ENCODE measurements at places on chromosomes 4 and X. TPM values are rescaled to one million over a fixed set of nuclear protein-coding genes. Genes with fewer than 3 reads are reported as not detected.

- H3K36me3 ChIP-seq: 0 out of 2 replicates have a peak, but pooled peaks cover 5% of the 10 kb centered on the region
- peak overlapping the region; percentile 91 for H3K4me3 ChIP-seq
Observed at GRCh38 chrX:24026432-24026831, 554 bp downstream of the KLHL15 start.

DNA sequence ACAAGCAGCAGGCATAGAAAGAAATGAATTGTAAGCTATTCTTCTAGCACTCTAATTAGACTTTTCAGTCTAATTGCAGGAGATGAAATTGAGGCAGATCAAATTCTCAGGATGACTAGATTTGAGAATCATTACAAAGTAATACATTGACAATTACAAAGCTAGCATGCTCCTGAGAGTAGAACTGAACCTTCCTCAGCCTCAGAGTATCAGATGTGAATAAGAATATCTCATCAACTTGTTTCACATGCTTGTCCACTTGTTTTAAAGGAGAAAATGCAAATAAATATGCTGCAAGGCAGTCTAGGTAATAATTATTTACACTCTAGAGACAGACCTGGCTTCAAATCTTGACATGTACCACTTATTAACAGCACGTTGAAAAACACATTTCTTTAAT is 491.0 kb upstream of the MAGEB2 start:
- peaks cover 2% of the 10 kb centered on the region for H3K27me3 ChIP-seq
- H3K36me3 ChIP-seq: no peaks in the 10 kb centered on the region
- no peak for DNase-seq
- H3K4me3 ChIP-seq: no peak overlapping the region
- H3K4me1 ChIP-seq: no peaks in the 10 kb centered on the region
- no peak overlapping the region for H3K27ac ChIP-seq

SPINK2 gene
- total RNA-seq: not detected

DNA sequence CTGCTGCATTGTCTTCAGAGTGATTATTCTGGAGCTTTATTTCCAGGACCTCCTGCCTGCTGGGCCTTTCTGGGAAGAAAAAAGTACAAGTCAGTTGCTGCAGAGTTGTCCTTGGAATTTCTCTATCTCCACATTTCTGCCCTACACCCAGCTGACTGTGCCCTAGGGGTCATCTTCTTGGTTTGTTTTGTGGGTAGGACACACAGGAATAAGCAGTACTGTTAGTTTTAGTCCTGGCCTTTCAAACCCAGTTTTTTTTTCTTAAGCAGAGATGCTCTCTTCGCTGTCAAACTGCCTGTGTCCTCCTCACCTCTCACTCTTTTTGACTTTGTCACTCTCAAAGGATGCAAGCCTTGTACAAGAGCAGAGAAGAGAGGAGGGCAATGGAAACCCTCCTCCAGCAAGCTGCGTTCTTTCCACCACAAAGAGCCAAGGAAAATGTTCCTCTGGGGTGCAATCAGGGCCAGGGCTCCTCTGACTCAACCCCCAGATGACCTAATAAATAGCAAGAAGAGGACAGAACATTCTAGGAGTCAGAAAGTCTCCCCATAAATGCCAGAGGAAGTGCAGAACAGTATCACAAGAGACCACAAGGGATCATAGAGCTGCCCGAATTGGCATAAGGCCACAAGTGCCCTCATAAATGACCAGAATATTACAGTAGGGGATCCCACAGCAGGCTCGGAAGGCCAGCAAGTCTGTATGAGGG is 186.2 kb downstream of the RCHY1 start:
- no peak overlapping the region for H3K27ac ChIP-seq
- H3K4me3 ChIP-seq: no peak overlapping the region
- no peaks in the 10 kb centered on the region for H3K27me3 ChIP-seq
- no peak for DNase-seq
- H3K36me3 ChIP-seq: no peaks in the 10 kb centered on the region

DNA sequence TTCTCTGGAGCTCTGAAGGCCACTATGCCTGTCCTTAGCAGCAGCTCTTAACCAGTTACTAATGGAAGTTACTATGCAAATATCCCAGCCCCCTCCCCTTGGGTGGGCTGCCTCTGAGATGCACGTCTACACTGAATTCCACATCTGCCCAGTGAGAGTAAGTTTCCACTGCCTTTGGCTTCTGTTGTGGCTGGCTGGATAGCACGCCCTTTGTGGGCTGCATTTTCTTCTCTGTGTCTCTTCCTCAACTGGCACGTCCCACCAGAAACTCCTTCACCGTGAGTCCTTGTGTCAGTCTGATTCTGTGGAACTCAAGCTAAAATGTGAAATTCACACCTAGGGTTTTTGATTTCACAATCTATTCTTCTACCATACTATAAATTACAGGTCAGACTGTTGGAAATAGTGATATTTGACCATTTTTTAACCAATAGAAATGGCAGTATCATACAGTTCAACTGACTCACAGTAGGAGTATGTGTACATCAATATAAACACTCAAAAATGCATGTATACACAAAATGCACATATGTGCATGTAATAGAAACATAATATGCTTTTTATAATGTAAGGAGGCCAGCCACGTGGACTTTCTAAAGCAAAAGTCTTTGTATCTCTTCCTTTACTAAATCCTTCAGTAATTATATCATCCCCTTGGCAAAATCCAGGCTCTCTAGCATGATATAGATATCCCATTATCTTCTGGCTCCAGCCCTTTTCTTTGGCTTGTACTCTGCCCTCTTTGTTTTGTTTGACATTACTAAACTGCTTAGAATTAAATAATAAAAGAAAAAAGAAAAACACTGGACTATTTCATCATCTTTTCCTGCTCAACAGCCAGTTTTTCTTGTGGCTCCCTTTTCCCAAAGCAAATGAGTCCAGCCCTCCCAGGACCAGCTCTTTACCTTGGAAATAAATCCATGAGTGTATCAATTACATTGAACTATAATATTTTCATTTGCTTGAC is 33.2 kb upstream of the LDB2 start:
- no peaks in the 10 kb centered on the region for H3K27me3 ChIP-seq
- no peak overlapping the region for H3K27ac ChIP-seq
- no peak for DNase-seq
- no peak overlapping the region for H3K4me3 ChIP-seq
- no peaks in the 10 kb centered on the region for H3K36me3 ChIP-seq

CXCL5 gene
- not detected for total RNA-seq

DNA sequence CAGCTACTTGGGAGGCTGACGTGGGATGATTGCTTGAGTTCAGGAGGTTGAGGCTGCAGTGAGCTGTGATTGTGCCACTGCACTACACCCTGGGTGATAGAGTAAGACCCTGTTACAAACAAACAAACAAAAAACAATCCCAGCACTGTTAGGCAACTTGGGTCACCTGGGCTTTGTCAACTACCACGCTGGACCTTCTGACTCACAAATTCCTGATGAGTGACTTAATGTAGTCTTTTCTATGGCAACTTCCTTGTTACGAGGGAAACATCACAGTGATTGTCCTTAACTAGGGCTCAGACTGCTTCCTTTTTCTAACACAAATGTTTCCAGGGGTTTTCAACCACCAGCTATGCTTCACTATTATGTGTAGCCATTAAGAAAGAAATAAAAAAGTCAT is 128.8 kb upstream of the GPC4 start:
- H3K36me3 ChIP-seq: no peaks in the 10 kb centered on the region
- H3K4me3 ChIP-seq: no peak overlapping the region
- DNase-seq: no peak
- no peaks in the 10 kb centered on the region for H3K4me1 ChIP-seq
- no peaks in the 10 kb centered on the region for H3K27me3 ChIP-seq

SOWAHB gene
- total RNA-seq: 0.09 TPM

GRCh38 chr4:68630371-68630770 is 40.1 kb downstream of the UGT2B15 start:
- no peak overlapping the region for H3K27ac ChIP-seq
- DNase-seq: no peak
- no peak overlapping the region for H3K4me3 ChIP-seq

- no peak overlapping the region for H3K27ac ChIP-seq
- DNase-seq: no peak
- H3K4me1 ChIP-seq: no peaks in the 10 kb centered on the region
- H3K4me3 ChIP-seq: no peak overlapping the region
- H3K36me3 ChIP-seq: no peaks in the 10 kb centered on the region
Observed at GRCh38 chr4:15963576-15963975, 601 bp upstream of the FGFBP2 start.

GRCh38 chr4:121777625-121778024 is 12.7 kb upstream of the SMIM43 start:
- H3K27me3 ChIP-seq: peaks cover 1% of the 10 kb centered on the region
- H3K4me1 ChIP-seq: peaks cover 32% of the 10 kb centered on the region
- no peak overlapping the region for H3K27ac ChIP-seq
- no peak overlapping the region for H3K4me3 ChIP-seq

DNA sequence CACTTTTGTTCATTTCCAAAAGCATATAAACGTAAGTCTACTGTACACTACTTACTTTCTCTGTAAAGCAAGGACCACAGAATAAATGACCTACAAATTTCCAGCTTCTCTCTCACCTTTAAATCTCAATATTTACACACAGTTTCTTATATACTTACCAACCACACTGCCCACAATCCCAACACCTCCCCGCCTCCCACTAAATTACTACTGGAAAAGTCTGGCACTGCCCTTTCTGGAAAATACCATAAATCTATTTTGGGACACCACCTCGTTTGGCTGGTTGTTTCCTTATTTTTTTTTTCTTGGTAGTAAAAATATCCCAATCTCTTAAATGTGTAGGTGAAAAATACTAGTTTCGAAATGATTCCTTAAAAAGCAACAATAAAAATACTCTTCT is 19.6 kb downstream of the FAT1 start:
- DNase-seq: no peak
- H3K36me3 ChIP-seq: peaks cover 89% of the 10 kb centered on the region
- peaks cover 5% of the 10 kb centered on the region for H3K27me3 ChIP-seq
- no peak overlapping the region for H3K4me3 ChIP-seq
- peaks cover 63% of the 10 kb centered on the region for H3K4me1 ChIP-seq
- H3K27ac ChIP-seq: peak overlapping the region; percentile 46

GPR173 gene
- 2.1 TPM for total RNA-seq

MUC7 gene
- not detected for total RNA-seq

GRCh38 chrX:53795576-53795975 is 109.1 kb upstream of the HUWE1 start:
- no peak overlapping the region for H3K4me3 ChIP-seq
- H3K4me1 ChIP-seq: no peaks in the 10 kb centered on the region
- no peak overlapping the region for H3K27ac ChIP-seq
- H3K36me3 ChIP-seq: no peaks in the 10 kb centered on the region
- peaks cover 8% of the 10 kb centered on the region for H3K27me3 ChIP-seq
- DNase-seq: no peak

TLR10 gene
- not detected for total RNA-seq

DNA sequence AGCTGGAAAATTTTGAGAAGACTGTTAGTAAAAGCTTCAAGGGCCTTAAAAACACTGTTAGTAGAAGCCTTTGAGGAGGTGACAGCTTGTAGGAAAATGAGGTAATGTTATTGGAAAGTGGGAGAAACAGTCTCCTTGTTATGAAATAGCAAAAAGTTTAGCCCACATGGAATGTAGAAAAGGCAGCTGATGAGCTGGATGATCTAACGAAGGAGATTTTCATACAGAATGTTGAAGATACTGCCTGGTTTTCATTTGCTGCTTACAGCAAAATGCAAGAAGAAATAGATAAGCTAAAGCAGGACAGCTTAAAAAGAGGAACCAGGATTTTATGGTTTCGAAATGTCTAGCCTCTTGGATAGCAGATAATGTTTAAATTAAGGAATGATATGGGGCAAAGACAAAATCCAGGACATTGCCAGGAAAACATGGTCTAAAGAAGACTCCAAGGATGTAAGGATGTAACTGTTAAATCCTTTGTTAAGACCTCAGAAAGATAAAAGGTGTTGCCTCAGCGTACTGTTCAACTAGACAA is 10.2 kb upstream of the STBD1 start:
- H3K4me1 ChIP-seq: peaks cover 10% of the 10 kb centered on the region
- H3K27me3 ChIP-seq: peaks cover 17% of the 10 kb centered on the region
- H3K27ac ChIP-seq: no peak overlapping the region

SORBS2 gene
- 2.8 TPM for total RNA-seq

- no peaks in the 10 kb centered on the region for H3K27me3 ChIP-seq
- no peak overlapping the region for H3K27ac ChIP-seq
- no peak overlapping the region for H3K4me3 ChIP-seq
- H3K36me3 ChIP-seq: no peaks in the 10 kb centered on the region
Observed at GRCh38 chr4:103664436-103665075, 55.2 kb downstream of the TACR3 start.

DNA sequence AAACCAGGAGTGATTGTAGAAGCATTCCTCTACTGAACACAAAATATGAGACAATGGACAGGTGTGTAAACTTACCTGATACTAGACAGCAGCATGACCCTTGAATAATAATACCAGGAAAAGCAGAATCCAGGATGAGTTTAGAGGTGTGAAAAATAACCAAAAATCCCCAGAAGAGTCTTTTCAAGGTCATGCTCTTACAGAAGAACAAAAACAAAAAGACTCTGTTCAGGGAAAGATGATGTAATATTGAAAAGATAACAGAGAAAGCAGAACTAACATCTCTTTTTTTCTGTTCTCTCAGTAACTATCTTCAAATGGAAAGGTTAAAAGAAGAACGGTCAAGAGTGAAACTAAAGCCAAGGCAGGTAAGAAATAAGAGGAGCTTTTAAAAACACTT is 14.0 kb upstream of the ARHGAP10 start:
- H3K36me3 ChIP-seq: no peaks in the 10 kb centered on the region
- H3K27ac ChIP-seq: no peak overlapping the region

DNA sequence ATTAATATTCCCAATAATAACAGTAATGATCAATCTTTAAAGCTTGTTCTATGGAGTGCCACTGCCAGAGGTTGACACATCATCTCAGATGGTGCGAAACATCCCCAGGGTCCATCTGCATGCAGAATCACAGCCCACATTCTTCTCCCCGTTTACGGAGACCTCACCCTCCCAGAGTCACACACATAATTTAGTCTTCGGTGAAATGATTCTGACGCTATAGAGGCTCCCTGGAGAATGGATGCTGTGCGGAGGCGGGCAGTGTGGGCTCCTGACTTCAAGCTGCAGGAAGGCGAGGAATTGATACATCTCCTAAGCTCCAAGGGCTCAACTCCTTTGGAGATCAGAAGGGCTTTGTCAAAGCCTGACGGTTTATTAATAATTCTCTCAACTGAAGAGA is 11.0 kb upstream of the ARHGAP36 start:
- H3K27ac ChIP-seq: no peak overlapping the region
- no peak overlapping the region for H3K4me3 ChIP-seq
- H3K36me3 ChIP-seq: no peaks in the 10 kb centered on the region
- DNase-seq: no peak

GRCh38 chr4:8063974-8064563 is 94.5 kb downstream of the ABLIM2 start:
- H3K4me3 ChIP-seq: no peak overlapping the region
- peaks cover 52% of the 10 kb centered on the region for H3K27me3 ChIP-seq
- DNase-seq: no peak
- peaks cover 24% of the 10 kb centered on the region for H3K36me3 ChIP-seq
- H3K27ac ChIP-seq: no peak overlapping the region

GRCh38 chr4:94892051-94892450 is 134.3 kb downstream of the BMPR1B start:
- H3K4me1 ChIP-seq: no peaks in the 10 kb centered on the region
- no peak overlapping the region for H3K4me3 ChIP-seq
- no peaks in the 10 kb centered on the region for H3K36me3 ChIP-seq
- no peak overlapping the region for H3K27ac ChIP-seq

- peaks cover 14% of the 10 kb centered on the region for H3K36me3 ChIP-seq
- peaks cover 42% of the 10 kb centered on the region for H3K4me1 ChIP-seq
- H3K27ac ChIP-seq: peak overlapping the region; percentile 91
- peak overlapping the region; percentile 42 for H3K4me3 ChIP-seq
Observed at GRCh38 chrX:21933077-21933476, 7.4 kb upstream of the SMS start.

- no peaks in the 10 kb centered on the region for H3K27me3 ChIP-seq
- H3K4me1 ChIP-seq: peaks cover 26% of the 10 kb centered on the region
- H3K4me3 ChIP-seq: no peak overlapping the region
- DNase-seq: no peak
- no peaks in the 10 kb centered on the region for H3K36me3 ChIP-seq
- no peak overlapping the region for H3K27ac ChIP-seq
Observed at GRCh38 chr4:124017185-124017785, 620.7 kb downstream of the SPRY1 start.
